ENCODE measurements at places on chromosomes 16 and 17.

- no peak for DNase-seq
Measured at GRCh38 chr17:68152161-68152571, 95.7 kb upstream of the AMZ2 start.

DNA sequence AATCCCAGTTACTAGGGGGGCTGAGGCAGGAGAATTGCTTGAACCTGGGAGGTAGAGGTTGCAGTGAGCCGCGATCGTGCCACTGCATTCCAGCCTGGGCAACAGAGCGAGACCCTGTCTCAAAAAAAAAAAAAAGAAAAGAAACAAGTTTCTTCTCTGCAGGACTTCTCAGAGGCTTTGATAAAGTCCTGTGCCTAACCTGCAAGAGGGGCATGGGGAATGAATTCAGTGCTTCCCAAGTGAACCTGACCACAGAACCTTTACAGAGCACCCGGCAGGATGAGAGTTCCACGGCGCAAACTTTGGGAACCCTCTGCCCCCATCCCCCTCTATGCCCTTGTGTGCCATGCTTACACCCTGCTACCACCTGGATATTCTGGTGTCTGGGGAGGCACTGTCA, 17.9 kb downstream of the ITGB4 start:
- no peak for DNase-seq

- no peak for DNase-seq
Measured at GRCh38 chr16:1917056-1917664, 1.1 kb downstream of the HS3ST6 start.

DNA sequence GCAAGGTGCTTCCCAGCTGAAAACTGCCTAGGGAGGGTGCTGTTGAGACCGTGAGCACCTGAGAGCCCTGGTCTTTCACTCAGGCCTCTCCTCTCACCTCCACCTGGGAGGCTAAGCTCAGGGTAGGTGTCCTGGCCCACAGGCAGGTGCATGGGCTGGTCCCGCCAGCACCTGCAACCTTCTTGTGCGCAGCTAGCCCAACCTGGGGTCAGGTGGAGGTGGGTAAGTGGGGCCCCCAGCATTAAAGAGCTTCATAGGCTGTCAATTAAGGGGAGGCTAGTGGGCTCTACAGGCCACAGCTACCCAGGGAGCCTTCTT, 8.7 kb downstream of the ADCY7 start:
- no peak for DNase-seq

GRCh38 chr17:79979221-79979741, 56.4 kb downstream of the TBC1D16 start:
- DNase-seq, result no peak

DNA sequence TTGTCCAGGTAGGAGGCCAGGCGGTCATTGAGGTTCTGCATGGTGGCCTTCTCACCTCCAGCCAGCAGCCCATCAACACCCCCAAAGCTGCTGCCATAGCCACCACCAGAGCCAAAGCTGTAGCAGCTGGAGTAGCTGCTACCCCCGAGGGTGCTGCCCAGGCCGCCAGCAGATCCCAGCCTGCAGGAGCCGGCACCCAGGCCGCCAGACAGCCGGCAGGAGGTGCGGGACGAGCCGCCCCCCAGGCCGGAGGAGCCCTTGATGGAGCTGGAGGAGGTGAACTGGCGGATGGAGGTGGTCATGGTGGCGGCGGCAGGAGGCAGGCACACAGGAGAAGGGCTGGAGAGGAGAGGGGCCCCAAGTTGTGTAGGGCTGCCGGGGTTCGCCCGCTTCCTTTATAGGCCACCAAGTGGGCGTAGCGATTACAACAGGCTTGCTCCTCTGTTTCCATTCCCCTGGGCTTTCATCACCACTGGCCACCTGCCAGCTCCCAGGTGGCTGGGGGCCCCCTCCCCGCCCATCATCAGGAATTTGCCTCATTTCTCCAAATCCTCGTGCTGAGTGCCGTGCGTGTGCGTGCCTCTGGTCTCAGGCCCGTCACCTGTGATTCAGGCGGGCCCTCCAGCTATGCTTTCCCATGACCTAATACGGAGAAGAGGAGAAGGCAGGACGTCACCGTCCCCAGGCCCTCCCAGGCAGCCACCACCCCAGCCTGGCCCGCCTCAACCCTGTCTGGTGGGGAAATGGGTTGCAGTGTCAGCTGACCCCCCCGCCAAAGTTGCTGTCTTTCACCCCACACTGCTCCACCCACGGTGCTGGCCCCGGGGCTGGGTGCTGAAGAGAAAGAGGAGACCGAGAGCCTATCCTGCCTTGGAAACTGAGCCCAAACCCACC, at the start of gene KRT17:
Gene KRT17, minus strand, starts transcription at position 368 of the 894 bp plus-strand sequence. Its CDS starts 66 bp downstream, at position 302.
- peak; percentile 4 for DNase-seq

DNA sequence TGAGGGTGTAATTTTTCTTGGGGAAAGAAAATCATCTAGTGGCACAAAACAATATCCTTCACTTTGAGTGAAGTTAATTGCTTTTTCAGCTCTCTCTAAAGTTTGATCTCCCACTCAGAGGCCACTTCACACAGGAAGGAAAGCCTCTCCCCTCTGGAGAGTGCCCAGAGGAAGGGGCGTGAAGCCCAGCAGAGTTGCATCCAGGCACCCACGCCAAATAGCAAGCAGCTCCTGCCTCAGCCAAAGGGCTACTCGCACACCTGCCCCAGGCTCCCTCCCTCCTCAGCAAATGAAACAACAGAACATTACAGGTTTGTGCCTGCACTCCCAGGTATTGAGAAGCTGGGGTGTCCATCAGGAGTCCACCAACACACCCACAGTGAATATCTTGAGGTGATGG, 183.0 kb upstream of the RPL38 start:
- DNase-seq, result no peak

DNA sequence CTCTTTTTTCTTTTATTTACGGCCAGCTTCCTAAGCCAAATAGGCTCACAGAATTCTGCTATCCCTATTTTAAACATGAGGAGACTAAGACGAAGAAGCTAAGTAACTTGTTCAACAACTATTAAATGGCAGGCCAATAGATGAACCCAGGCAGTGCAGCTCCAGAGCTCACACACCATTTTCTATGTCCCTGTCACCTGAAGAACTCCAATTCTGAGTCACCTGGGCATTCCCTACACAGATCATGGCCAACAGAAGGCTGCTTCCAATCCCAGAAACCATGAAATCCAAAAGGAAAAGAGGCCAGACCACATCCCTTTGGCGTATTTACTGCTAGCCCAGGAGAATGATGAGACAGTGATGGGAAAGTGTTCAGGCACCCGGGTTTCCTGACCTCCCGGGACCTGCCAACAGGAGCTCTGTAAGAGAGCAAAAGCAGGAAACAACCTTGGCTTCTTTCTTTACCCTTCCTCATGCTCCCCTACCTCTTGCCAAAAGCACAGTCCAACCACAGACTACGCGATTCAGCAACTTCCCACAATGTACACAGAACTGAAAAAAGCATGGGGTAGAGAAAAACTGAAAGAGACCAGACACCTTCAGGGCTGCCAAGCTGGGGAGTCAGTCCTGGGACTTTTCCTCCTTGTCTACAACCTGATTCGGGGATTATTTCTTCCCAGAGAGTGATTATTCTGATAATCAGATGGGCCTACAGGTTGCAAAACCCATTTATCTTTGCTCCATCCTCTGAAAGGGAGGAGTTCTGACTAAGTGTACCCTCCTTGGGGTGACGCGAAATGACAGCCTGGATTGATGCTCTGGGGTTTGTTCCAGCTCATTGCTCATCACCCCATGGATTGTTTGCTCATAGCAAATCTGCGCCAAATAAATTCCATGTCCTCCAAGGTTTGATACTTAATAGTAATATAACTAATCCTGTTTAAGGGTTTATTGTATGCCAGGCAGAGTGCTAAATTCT, 47.8 kb upstream of the HAS3 start:
- no peak for DNase-seq

DNA sequence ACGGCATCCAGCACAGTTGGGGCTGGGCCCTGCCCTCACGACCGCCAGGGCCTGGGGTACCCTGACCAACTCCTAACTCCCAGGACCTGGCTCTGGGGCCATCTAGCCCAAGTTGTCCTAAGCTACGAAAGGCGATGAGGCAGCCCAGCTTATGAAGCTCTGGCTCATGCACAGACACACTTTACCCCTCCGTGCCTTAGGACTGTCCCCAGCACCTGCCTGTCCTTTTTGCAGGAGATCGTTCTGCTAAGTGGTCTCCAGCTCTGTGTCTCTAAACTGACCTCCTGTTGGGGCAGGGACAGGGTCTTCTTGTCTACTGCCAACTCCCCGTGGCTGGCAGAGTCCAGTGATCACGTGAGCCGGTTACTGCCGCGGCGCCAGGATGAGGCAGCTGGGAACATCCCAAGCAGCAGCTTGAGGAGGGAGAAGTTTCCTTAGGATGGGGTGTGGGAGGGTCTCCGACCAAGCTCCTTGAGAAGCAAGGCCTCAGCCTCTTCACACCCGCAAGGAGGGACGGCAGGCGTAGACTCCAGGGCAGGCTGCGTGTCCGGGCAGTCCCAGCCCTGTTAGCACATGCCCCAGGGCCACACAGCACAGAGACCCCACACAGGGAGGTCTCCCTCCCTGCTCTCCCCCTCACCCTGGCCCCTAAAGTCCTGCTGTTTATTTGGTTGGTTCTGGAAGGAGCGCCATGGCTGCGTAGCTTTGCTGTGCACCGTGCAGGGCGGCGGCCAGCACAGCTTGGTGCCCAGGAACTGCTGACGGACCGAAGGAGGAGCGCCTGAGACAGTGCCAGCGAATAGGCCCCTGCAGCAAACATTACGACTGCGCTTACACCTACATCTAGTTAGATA, 16.4 kb upstream of the METRNL start:
- no peak for DNase-seq

DNA sequence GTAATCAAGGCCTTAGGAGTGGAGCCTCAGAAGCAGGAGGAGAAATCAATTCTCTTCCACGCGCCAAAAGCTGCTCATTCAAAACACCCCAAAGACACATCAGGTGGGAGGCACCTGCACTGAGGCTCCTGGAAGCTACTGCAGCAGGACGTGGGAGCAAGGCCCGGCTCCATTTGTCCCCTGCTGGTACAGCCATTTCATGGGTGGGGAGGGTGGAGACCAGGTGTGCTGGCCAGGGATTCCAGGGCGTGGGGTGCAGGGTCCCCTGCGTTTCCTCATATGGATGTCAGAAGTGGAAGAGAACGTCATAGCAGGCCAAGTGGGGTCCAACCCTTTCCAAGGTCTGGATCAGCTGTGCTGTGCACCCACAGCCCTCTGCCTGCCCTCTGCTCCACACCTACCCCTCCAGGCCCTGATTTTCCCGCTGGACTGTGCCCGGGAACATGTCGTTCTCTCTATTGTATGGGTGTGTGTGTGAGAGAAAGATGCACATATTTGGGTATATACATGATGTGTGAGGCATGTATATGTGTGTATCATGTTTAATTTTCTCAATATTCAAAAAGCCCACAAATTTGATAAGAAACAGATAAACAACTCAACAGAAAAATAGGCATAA, 39.2 kb upstream of the CBX4 start:
- no peak for DNase-seq

GRCh38 chr17:12140685-12141084, 120.0 kb downstream of the MAP2K4 start:
- no peak for DNase-seq

GRCh38 chr16:87527055-87527724, 34.4 kb upstream of the ZCCHC14 start:
- DNase-seq, result no peak

DNA sequence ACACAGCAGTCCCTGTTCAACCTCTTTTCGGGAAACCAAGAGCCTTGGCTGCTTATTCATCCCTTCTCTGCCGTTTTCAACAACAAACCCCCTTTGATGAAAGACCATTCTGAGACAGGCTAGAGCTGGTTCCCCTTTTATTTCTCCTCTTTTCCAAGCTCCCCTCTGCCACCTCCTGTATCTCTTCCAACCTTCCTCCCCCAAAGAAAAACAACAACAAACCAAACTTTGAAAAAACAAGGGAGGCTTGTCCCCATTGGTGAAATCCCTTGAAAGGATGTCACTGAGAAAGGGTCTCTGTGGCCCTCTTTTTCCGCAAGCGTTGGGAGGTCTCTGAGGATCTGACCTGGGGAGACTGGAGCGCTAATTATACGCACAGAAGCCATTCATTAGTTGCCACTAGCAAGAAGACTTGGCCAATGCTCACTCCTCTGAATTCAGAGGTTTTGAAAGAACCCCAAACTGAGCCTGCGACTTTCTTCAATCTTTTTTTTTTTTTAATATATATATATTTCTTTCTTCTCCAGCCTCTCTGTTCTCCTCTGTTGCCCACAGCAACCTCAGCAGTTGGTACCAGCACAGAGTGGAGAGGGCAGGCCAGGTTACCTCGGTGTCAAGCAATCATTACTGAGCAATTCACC, 101.4 kb downstream of the PITPNC1 start:
- no peak for DNase-seq

- DNase-seq, result no peak
Measured at GRCh38 chr16:10265770-10266615, 83.8 kb upstream of the GRIN2A start.

GRCh38 chr16:55257966-55258613, 65.9 kb upstream of the IRX6 start:
- DNase-seq, result no peak

DNA sequence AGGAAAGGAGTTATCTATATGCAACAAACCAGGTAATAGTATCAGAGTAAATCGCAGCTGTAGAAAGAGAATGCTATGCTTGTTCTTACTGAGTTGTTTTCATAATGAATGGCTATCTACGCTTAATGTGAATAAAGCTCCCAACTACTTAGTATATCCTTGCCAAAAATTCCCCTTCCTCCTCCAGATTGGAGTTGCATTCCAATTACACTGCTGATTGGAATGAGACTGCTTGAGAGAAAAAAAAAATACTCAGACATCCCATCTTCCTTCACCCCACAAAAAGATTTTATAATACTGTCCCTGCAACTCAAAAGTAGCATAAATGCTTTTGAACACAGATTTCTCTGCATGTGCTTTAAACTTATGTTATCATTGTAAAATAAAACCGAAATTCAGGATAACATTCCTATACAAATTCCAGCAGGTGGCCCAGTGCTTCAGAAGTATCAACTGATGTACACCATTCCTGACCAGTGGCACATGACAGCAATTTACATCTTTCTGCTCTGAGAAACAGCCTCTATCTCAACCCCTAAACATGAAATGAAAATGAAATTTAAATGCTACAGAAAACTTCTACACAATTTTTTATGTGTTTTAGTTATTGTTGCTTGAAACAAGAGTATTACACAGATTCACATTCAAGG, 47.0 kb downstream of the SMURF2 start:
- no peak for DNase-seq

- DNase-seq, result no peak
Measured at GRCh38 chr16:79850348-79850747, 249.8 kb upstream of the MAF start.

DNA sequence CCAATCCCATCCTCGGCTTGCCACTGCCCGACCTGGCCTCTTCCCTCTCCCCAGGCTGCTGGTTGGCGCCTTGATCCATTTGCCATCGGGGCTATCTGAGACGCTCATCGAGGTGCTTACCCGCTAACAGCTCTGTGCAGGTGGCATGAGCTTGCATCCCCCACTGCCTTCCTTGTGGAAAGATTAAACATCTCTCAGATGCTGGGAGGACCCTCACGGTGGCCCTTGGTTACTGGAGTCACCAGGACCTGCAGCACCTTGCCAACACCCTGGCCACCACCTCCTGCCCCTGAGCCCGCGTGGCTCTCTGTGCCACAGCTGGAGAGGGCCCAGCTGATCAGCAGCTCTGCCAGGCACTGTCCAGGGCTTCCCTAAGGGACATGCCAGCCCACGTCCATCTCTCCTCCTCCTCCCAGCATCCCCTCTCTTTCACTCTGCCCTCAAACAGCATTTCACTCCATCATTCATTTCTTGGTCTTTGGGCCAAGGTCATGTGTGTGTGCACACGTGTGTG, 249.6 kb downstream of the RBFOX3 start:
- no peak for DNase-seq

GRCh38 chr17:74521701-74522201, 9.5 kb downstream of the CD300LB start:
- DNase-seq, result no peak

GRCh38 chr17:43524945-43525575, 21.1 kb downstream of the ETV4 start:
- DNase-seq, result no peak

All from NCI-H1694 (cell line).